Substantia nigra (tissue), 51 donors: ENCODE measurements at places on chromosomes 6 and 20.
A peak's percentile ranks its signal among the peaks of the same experiment; 100 is the strongest.

DNA sequence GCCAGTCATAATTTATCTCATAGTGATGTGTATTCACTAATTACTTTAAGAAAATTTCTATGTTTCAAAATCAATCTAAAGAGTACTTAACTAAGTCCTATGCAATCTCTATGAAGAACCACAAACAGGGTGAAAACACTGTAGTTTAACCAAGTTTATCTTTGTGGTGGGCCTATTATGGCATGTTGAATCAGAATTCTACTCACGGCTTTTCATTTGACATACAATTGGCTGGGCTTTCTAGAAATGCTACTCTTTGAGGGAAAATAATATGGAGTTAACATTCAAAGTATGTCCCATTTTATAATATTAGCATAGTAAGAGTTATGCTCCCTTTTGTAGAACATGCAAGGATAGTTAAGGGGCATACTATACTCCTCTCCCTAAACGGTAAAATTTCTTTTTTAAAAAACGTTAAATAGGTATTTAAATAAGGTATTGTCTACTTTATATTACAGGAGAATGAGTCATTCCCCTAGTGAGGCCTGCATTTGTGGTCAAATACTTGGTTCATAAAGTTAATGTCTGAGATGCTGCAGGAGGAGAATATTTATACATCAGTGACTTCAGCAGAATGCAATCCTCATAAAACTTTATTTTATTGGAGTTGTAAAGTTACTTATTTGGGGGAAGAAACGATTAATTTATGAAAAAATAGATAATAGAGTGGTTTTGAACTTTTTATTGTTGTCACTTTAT is 1.8 kb downstream of the MOXD1 start:
- DNase-seq, result no peak

DNA sequence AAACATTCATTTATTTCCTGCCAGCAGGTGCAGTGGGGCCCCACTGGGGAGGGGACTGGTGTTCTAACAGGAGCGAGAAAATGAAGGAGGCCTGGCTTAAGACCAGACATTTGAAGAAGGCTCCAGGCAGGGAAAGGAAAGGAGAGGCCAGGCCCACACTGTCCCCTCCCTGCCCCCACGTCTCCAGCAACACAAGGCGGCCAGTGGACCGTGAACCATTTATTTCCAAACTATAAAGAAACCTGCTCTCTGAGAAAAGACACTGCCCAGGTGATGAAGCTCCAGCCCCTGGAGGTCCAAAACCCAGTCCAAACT is 41.4 kb upstream of the CDH22 start:
- no peak for DNase-seq

DNA sequence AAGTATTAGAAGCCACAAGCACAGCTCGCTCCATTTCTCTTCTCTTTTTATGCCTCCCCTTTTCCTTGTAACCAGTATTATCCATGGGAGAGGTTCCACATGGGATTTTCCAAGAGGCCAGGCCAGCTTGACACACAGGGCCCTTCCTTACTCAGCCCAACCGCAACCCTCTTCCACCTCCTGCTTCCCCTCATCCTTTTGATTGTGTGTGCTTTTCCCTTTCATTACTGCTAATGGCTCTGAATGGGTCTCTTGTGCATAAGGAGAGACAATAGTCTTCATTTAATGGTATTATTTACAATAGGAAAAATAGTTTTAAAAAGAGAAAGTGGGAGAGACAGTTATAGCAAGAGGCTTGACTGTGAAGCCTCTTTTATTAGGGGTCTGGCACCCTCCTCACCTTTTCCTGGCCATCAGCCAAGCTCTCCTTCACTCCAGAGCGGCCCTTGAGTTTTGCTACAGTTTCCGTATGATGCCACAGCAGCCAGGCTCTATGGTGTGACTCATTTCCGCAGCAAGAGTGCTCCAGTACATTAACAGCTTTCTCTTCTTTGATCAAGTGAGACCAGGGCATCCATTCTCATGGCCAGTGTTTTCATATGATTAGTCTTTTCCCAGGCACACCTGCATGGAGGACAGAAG is 579.5 kb downstream of the TFAP2B start:
- no peak for DNase-seq

DNA sequence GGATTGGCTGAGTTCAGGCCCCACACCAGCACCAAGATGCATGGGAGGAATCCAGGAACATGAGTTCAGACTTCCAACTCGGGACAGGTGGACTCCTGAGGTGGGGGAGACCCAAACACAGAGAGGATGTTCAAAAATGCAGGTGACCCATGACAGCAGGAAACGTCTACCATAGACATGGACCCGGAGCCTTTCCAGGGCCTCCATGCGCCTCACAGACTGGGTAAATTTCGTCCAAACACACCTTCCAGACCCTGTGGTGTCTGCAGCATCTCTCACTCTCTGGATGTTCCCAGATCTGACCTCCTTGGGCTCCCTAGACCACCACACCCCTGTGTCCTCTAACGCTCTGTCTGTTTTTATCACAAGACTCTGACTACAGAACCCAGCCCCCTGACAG is 87.7 kb downstream of the PXDC1 start:
- DNase-seq, result no peak

- no peak for DNase-seq
Measured at GRCh38 chr20:37310951-37311350, 21.5 kb downstream of the MANBAL start.

DNA sequence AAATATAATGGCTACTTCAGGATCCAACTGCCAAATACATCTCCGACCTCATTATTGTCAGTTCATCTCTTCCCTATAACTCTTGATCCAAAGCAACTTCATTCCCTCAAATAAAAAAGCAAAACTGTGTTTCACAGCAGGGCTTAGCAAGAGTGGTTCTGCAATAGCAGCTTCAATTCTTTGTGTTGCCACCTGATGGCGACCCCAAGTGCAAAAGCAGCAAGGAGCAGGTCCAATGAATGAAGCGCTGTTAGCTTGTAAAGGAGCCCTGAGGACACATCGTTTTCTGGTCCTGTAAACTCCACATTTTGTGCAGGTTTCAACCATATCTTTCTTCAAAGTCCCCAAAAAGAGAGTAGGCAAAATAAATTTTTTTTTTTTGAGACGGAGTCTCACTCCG is 19.6 kb downstream of the RTN4IP1 start:
- DNase-seq, result no peak

GRCh38 chr6:15496345-15497131 is 166.3 kb downstream of the DTNBP1 start:
- DNase-seq, result no peak

- no peak for DNase-seq
Measured at GRCh38 chr6:55882718-55883569, 7.6 kb upstream of the BMP5 start.

DNA sequence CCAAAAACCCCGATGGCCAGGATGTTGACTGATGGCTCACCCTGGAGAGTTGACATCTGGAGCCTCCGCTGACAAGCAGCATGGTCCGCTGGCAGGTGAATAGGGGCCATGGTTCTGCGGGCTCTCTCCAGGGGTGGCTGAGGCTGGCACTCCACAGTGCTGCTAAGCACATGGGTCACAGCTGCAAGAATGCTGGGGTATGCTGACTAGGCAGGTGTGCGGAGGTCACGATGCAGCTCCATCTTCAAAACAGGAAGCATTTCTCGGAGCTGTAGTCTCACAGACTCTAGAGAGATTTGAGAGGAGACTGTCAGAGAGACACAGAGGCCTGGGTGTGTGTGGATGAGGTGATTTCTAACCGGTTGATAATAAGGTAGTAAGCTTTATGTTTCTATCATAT is 341.6 kb downstream of the NRN1 start:
- no peak for DNase-seq

- DNase-seq, result no peak
Measured at GRCh38 chr6:35719404-35719829, 17.4 kb upstream of the ARMC12 start.

GRCh38 chr6:141264101-141264500 is 868.6 kb upstream of the GJE1 start:
- no peak for DNase-seq

GRCh38 chr6:134503585-134504281 is 185.8 kb upstream of the SGK1 start:
- no peak for DNase-seq

- no peak for DNase-seq
Measured at GRCh38 chr6:41801380-41801779, 13.9 kb downstream of the TOMM6 start.

- DNase-seq, result no peak
Measured at GRCh38 chr20:8661229-8661952, 407.5 kb upstream of the PLCB4 start.

GRCh38 chr20:6784210-6784631 is 16.7 kb downstream of the BMP2 start:
- DNase-seq, result no peak

DNA sequence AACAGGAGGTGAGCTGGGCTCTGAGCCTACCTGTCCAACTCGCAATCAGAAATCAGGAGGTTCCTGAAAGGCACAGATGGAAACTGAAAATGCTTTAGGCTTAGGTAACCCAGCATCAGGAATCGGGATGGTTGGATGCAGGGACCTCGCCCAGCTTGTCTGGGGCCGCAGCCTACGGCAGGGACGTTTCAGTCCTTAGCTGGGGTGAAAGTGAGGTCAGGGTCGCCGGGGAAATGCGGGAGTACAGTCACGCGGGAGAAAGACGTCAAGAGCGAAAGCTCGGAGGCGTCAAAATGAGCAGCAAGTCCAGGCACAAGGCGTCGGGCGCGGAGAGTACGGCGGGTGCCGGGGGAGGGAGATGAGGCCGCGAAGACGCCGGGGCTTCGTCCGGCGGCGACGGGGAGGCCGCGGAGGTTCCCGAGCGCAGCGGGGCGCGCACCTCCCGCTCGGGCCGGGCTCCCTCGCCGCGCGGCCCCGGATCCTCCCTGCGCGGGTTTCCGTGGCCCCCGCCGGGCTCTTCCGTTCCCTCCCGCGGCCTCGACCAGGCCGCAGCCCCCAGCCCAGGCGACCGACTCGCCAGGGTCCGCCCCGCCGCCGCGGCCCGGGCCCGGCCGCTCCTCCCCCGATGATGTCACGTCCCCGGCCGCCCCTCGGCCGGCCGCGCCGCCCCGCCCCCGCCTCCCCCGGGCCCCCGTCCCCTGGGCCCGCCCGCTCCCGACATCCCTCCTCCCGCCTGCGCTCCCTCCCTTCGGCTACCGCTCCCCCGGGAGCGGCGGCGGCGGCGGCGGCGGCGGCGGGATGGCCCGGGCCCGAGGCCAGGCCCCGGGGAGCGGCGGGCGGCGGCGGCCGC is at the start of gene EBF4:
TSS of gene EBF4 (plus strand) at position 745 of the 850 bp plus-strand sequence. CDS start 866 bp downstream, outside the sequence.
- peak; percentile 16 for DNase-seq

GRCh38 chr6:16789329-16790038 is 28.2 kb upstream of the ATXN1 start:
- no peak for DNase-seq

GRCh38 chr20:43971267-43971666 is 56.6 kb downstream of the TOX2 start:
- no peak for DNase-seq

GRCh38 chr20:4649941-4650681 is 71.6 kb upstream of the PRND start:
- no peak for DNase-seq

GRCh38 chr6:1604158-1605003 is 5.3 kb upstream of the FOXC1 start:
- DNase-seq, result peak; percentile 17

- DNase-seq, result no peak
Measured at GRCh38 chr6:31588871-31589650, 3.0 kb downstream of the LST1 start.

DNA sequence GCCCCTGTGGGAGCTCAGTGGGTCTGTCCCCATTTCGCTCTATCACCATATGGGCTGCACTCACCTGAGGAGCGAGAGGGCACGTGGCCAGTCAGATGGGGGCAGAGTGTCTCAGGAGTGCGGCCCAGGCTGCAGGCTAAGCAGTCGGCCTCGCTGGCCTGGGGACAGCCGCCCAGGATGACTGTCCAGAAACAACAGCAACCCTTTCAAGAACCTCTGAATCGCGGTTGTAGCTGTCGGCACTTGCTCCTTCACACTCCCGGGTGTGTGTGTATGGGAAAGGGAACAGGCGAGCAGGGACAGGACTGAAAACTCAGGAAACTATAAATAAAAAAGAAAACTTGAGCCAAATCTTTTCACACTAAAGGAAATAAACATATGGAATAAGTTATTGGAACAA is 63.1 kb downstream of the TFAP2A start:
- no peak for DNase-seq

DNA sequence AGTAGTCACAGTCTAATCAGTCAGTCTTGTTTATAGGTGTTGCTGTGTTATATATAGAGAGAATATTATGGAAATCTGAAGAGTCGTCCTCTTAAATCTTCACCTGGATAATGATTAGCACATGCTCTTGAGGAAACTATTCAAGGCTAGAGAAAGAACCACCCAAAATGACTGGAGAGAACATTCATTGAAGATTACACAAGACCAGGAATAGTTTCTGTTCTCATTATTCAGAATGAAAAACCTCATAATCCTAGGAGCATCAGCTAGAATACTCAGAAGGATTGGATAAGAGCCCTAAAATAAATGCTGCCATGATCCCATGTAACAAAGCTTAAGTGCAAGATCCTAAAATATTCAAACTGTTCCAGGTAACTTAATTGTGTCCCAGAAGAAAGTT is 278.2 kb upstream of the PREP start:
- no peak for DNase-seq

- DNase-seq, result no peak
Measured at GRCh38 chr6:1271071-1271763, 40.7 kb upstream of the FOXQ1 start.

DNA sequence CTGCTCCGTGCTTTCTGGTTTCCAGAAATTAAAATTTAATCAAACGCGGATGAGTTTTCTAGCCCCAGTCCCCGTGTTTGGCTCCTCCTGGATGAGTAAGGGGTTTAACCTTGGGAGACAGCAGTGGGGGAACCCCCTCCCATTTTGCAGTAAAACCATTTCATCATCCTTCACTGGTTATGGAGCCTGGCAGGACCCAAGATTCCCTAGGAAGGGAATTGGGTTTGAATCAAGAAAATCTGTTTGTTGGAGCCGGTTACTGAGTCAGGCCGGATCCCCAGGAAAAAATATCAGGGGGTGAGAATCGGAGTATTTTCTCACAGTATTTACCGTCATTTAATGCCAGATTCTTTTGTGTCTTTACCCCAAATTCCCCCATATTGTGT is 754 bp downstream of the YWHAB start:
- DNase-seq, result no peak

DNA sequence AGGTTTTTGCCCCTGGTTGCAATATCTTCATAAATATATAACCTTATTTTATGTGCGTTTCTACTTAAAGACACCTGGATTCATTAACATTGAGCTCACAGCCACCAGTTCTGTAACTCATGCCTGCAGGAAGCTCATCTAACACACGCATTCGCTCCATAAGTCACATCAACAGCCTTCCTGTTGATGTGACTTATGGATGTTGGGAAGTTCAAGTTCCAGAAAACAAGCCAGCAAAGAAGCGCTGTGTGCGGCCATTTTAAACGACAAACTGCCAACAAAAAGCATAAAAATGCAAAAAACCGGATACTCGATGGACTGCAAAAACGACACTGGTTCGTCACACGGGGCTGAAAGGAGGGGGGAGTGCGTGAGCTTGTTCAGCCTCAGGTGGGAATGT is 77.9 kb upstream of the NFATC2 start:
- no peak for DNase-seq

GRCh38 chr20:59580991-59581401 is 23.3 kb upstream of the PHACTR3 start:
- no peak for DNase-seq
